ENCODE measurements at places on chromosomes 5 and 9. TPM values are rescaled to one million over a fixed set of nuclear protein-coding genes. Genes with fewer than 3 reads are reported as not detected.

Gene SLC12A2
- total RNA-seq: 3.8 TPM

Gene PDGFRB
- 12.8 TPM for total RNA-seq

Gene TNFSF8
- total RNA-seq: 0.33 TPM

Gene ZNF474
- total RNA-seq: 0.13 TPM

Gene PLCXD3
- total RNA-seq: 1.2 TPM

Gene LRRC19
- 0.55 TPM for total RNA-seq

Gene PCDHAC2
- total RNA-seq: 0.86 TPM

Gene CETN3
- 5.6 TPM for total RNA-seq

Gene EQTN
- not detected for total RNA-seq

Gene CCIN
- not detected for total RNA-seq

Gene GFI1B
- total RNA-seq: 0.15 TPM

Gene CDO1
- 130 TPM for total RNA-seq

Gene BARHL1
- total RNA-seq: not detected

Gene SPARC
- 90.7 TPM for total RNA-seq

Gene FAM114A2
- total RNA-seq: 17.2 TPM

Gene DOK3
- total RNA-seq: 3.2 TPM

Gene CCNJL
- 0.48 TPM for total RNA-seq

Gene CCL28
- 2.3 TPM for total RNA-seq

Gene PHAX
- 13.6 TPM for total RNA-seq

Gene OR1L1
- not detected for total RNA-seq

Gene NTNG2
- 0.38 TPM for total RNA-seq

Gene GARNL3
- 7.4 TPM for total RNA-seq

Gene TTC39B
- 7.1 TPM for total RNA-seq

Gene BRINP1
- 0.25 TPM for total RNA-seq

Gene UNC5A
- not detected for total RNA-seq

Gene PPIC
- total RNA-seq: 18.6 TPM

Gene CEL
- 7.7 TPM for total RNA-seq

Gene SLC6A7
- total RNA-seq: not detected

Gene SLC34A3
- total RNA-seq: not detected

Gene ADRA1B
- total RNA-seq: 12.0 TPM

Gene UBE2R2
- total RNA-seq: 22.9 TPM

Gene TXNDC8
- not detected for total RNA-seq

Gene ENC1
- 5.8 TPM for total RNA-seq

Gene FBXO4
- 5.6 TPM for total RNA-seq

Gene ENTPD2
- 1.7 TPM for total RNA-seq

Gene ASPN
- 5.4 TPM for total RNA-seq

Gene FCN2
- 95.7 TPM for total RNA-seq

Gene BTNL8
- total RNA-seq: 0.45 TPM

Gene PCDHGB6
- 2.3 TPM for total RNA-seq

Gene INSL4
- not detected for total RNA-seq

Gene MSX2
- total RNA-seq: not detected

Gene PIP5K1B
- total RNA-seq: 0.30 TPM

Gene FBP2
- not detected for total RNA-seq

Gene ANKRD33B
- 0.45 TPM for total RNA-seq

Gene DND1
- total RNA-seq: 1.8 TPM

Gene SPINK6
- total RNA-seq: not detected

Gene CYLC2
- total RNA-seq: not detected

Gene PITX1
- total RNA-seq: 0.40 TPM

Gene MRPL41
- total RNA-seq: 100 TPM

Gene MZB1
- total RNA-seq: 0.96 TPM

Gene GLRA1
- not detected for total RNA-seq

Gene DBH
- 16.7 TPM for total RNA-seq
